Effector memory CD4-positive, alpha-beta T cell (primary cell): ENCODE measurements at places on chromosomes 1 and 21.

- no peaks in the 10 kb centered on the region for H3K36me3 ChIP-seq
- DNase-seq = no peak
- H3K4me3 ChIP-seq = no peak overlapping the region
- H3K4me1 ChIP-seq = no peaks in the 10 kb centered on the region
These were observed 53.0 kb upstream of the PRELP start for GRCh38 chr1:203422656-203423055.

DNA sequence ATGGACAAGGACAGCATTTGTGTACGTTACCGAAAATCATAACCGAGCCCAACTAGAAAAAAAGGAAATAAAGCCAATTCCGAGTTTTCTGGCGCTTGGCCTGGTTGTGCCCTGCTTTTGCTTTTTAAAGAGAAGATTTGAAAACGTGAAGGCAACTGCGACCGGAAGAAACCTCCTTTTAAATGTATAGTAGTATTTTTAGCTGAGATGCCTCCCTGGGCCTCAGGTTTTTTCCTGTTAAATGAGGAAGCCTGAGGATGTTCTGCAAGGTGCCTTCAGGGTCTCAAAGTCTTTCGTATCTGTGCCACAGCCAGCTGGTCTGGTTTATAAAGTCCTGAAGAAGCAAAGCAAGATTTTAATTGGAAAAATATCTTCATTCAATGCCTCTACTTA, 371 bp upstream of the ODF2L start:
- H3K27me3 ChIP-seq = no peaks in the 10 kb centered on the region
- H3K4me3 ChIP-seq = peak overlapping the region; percentile 80
- H3K36me3 ChIP-seq = no peaks in the 10 kb centered on the region
- DNase-seq = peak; percentile 14
- H3K4me1 ChIP-seq = peaks cover 27% of the 10 kb centered on the region

GRCh38 chr1:118304722-118305359, 119.8 kb upstream of the SPAG17 start:
- no peaks in the 10 kb centered on the region for H3K4me1 ChIP-seq
- no peak overlapping the region for H3K27ac ChIP-seq
- no peaks in the 10 kb centered on the region for H3K36me3 ChIP-seq
- no peak for DNase-seq

- H3K27ac ChIP-seq = no peak overlapping the region
- peaks cover 12% of the 10 kb centered on the region for H3K36me3 ChIP-seq
- H3K4me3 ChIP-seq = no peak overlapping the region
- no peaks in the 10 kb centered on the region for H3K27me3 ChIP-seq
- no peaks in the 10 kb centered on the region for H3K4me1 ChIP-seq
These were observed 50.4 kb upstream of the KIAA1614 start for GRCh38 chr1:180862305-180862704.

- no peak overlapping the region for H3K4me3 ChIP-seq
- no peaks in the 10 kb centered on the region for H3K36me3 ChIP-seq
- no peak overlapping the region for H3K27ac ChIP-seq
- H3K4me1 ChIP-seq = no peaks in the 10 kb centered on the region
- DNase-seq = no peak
- no peaks in the 10 kb centered on the region for H3K27me3 ChIP-seq
These were observed 6.5 kb upstream of the NMNAT2 start for GRCh38 chr1:183424691-183425090.

GRCh38 chr1:26887125-26887524, 3.0 kb downstream of the GPN2 start:
- no peak overlapping the region for H3K4me3 ChIP-seq

GRCh38 chr1:16217061-16217785, 4.8 kb upstream of the ARHGEF19 start:
- H3K4me3 ChIP-seq = peak overlapping the region; percentile 74
- no peaks in the 10 kb centered on the region for H3K27me3 ChIP-seq
- no peaks in the 10 kb centered on the region for H3K36me3 ChIP-seq

GRCh38 chr1:41661428-41662060, 177.1 kb upstream of the EDN2 start:
- H3K36me3 ChIP-seq = no peaks in the 10 kb centered on the region
- H3K4me1 ChIP-seq = peaks cover 18% of the 10 kb centered on the region
- no peak for DNase-seq
- peak overlapping the region; percentile 53 for H3K4me3 ChIP-seq
- peak overlapping the region; percentile 5 for H3K27ac ChIP-seq

GRCh38 chr1:28417441-28417922, 47.9 kb downstream of the PHACTR4 start:
- no peak overlapping the region for H3K4me3 ChIP-seq
- no peak overlapping the region for H3K27ac ChIP-seq
- H3K4me1 ChIP-seq = no peaks in the 10 kb centered on the region
- H3K36me3 ChIP-seq = no peaks in the 10 kb centered on the region
- no peaks in the 10 kb centered on the region for H3K27me3 ChIP-seq
- no peak for DNase-seq

- H3K4me3 ChIP-seq = no peak overlapping the region
- no peaks in the 10 kb centered on the region for H3K4me1 ChIP-seq
- no peak for DNase-seq
- peaks cover 27% of the 10 kb centered on the region for H3K36me3 ChIP-seq
These were observed 82.6 kb downstream of the IARS2 start for GRCh38 chr1:220176540-220176939.

- no peak overlapping the region for H3K27ac ChIP-seq
- no peak overlapping the region for H3K4me3 ChIP-seq
- no peaks in the 10 kb centered on the region for H3K4me1 ChIP-seq
- no peaks in the 10 kb centered on the region for H3K27me3 ChIP-seq
- DNase-seq = no peak
These were observed 68.2 kb downstream of the FNBP1L start for GRCh38 chr1:93516164-93516563.

DNA sequence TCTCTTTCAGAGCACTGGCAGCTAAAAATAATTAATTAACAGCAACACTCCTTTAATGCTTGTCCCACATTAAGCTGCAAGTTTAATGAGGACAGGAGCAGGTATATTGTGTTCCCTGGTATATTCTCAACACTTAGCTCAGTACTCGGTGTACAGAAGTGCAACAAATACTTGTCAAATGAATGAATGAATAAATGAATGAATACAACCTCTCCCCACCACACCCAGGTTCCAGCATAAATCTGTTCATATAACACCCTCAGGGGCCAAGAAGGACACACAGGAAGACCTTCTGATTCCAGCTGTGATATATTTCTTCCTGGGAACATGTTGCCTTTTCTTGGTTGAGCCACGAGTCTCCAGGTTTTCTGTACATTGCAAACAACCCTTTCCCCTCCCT, 38.1 kb upstream of the RD3 start:
- H3K36me3 ChIP-seq = no peaks in the 10 kb centered on the region
- no peaks in the 10 kb centered on the region for H3K27me3 ChIP-seq
- H3K4me1 ChIP-seq = no peaks in the 10 kb centered on the region
- H3K4me3 ChIP-seq = no peak overlapping the region
- no peak overlapping the region for H3K27ac ChIP-seq

DNA sequence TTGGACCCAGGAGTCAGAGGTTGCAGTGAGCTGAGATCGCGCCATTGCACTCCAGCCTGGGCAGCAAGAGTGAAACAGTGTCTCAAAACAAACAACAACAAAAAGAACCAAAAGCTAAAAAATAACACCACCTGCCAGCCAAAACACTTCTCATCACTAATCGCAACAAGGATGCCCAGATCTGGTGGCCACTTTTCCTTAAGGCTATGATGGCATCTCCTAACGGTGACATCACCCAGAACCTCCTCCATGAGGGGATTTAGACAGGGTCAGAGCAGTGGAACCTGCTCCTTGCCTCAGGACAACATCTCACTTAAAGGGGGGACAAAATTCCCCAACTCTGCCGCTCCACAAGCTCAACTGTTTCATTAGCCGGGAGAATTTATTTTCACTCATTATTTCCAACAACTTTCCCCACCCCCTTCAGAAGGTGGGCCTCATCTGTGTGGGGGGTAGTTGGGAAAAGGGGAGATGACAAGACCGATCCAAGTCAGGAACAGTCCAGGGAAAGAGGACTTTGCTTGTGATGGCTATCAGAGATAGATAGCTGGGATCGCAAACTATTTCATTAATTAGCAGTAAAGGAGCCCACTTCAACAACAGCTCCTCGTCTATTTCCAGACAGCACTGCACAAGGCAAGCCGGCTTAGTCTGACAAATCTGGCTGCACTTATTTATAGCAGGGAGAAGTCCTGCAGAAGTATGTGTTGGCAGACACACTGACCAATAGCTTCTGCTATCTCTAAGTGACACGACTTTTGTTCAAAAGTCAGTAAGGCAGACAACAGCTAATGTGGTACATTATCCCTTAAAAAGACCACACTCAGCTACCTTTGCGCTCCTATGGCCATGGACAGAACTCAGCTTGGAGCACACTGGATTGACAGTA, 2.6 kb downstream of the PABPC4 start:
- DNase-seq = no peak
- peak overlapping the region; percentile 16 for H3K27ac ChIP-seq
- H3K27me3 ChIP-seq = no peaks in the 10 kb centered on the region
- H3K36me3 ChIP-seq = peaks cover 39% of the 10 kb centered on the region
- peak overlapping the region; percentile 85 for H3K4me3 ChIP-seq

DNA sequence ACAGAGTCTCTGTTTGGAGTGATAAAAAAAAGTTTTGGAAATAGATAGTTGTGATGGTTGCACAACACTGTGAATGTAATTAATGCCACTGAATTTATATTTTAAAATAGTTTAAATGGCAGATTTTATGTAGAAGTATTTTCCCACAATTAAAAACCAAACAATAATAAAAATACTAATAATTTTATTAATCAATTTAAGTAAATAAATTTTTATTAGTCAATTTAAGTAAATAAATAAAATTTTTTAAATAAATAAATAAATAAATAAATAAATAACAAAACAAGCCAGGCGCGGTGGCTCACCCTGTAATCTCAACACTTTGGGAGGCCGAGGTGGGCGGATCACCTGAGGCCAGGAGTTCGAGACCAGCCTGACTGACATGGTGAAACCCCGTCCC, 4.9 kb upstream of the KDF1 start:
- no peak overlapping the region for H3K4me3 ChIP-seq
- H3K27ac ChIP-seq = no peak overlapping the region
- no peaks in the 10 kb centered on the region for H3K36me3 ChIP-seq
- no peaks in the 10 kb centered on the region for H3K27me3 ChIP-seq
- peaks cover 3% of the 10 kb centered on the region for H3K4me1 ChIP-seq
- no peak for DNase-seq

GRCh38 chr1:50986653-50987052, 16.6 kb downstream of the CDKN2C start:
- H3K27me3 ChIP-seq = no peaks in the 10 kb centered on the region
- H3K27ac ChIP-seq = no peak overlapping the region
- no peaks in the 10 kb centered on the region for H3K4me1 ChIP-seq
- no peaks in the 10 kb centered on the region for H3K36me3 ChIP-seq

- no peaks in the 10 kb centered on the region for H3K4me1 ChIP-seq
- no peak overlapping the region for H3K4me3 ChIP-seq
- no peak for DNase-seq
- no peaks in the 10 kb centered on the region for H3K27me3 ChIP-seq
These were observed 212.2 kb downstream of the LYPLAL1 start for GRCh38 chr1:219385787-219386427.

GRCh38 chr1:59271561-59272260, 25.2 kb upstream of the FGGY start:
- H3K27ac ChIP-seq = no peak overlapping the region
- no peak overlapping the region for H3K4me3 ChIP-seq
- no peak for DNase-seq
- no peaks in the 10 kb centered on the region for H3K4me1 ChIP-seq
- no peaks in the 10 kb centered on the region for H3K36me3 ChIP-seq
- H3K27me3 ChIP-seq = no peaks in the 10 kb centered on the region

DNA sequence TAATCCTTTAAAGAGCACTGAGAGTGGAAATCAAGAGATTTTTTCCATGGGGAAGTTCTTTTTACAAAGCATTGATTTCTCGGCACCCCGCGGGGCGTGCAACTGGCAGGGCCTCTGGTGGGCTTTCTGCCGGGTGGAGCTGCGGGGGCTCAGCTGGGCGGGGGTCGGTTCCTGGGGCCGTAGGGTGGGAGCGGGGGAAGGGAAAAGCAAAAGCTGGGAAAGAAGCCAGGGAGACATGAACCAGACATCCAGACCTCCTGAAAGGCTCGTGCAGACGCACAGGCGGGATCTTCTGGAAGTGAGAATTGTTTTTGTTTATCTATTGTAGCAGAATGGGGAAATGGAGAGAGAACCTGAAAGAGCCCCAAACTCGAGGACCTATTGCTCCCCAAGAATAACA, 235.2 kb downstream of the FAM72C start:
- H3K4me1 ChIP-seq = no peaks in the 10 kb centered on the region
- H3K4me3 ChIP-seq = no peak overlapping the region
- DNase-seq = no peak
- no peak overlapping the region for H3K27ac ChIP-seq

DNA sequence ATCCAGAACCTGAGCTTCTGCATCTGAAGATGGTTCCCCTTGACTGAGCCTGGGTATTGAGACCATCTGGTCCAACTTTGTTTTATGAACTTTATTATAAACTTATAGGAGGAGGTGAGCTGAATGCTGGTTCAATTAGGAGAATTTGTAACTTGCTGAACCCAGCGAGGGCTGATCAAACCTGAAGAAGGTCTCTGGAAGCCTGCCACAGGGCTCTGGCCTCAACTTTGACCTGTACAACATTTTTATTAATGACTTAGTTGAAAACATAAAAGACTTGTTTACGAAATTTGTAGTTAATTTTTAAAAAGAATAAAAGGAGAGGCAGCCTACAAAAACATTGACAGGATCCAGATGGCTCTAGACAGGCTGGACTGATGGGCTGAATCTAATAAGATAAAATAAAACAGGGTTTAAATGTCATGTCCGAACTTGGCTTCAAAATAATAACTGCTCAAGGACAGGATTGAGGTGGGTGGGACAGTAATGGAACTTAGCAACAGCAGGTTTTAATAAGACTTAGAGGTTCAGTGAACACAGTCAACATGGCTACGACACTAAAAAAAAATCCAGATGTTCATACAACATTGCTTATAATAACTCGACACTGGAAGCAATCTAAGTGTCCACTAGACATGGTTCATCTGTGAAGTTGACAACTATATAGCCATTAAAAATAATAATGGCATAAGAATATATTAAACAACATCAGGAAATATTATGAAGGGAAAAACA, 53.4 kb upstream of the GJB5 start:
- no peak for DNase-seq
- H3K4me1 ChIP-seq = no peaks in the 10 kb centered on the region
- H3K36me3 ChIP-seq = no peaks in the 10 kb centered on the region
- H3K27me3 ChIP-seq = no peaks in the 10 kb centered on the region
- no peak overlapping the region for H3K4me3 ChIP-seq

- H3K27me3 ChIP-seq = no peaks in the 10 kb centered on the region
- no peak overlapping the region for H3K4me3 ChIP-seq
- no peaks in the 10 kb centered on the region for H3K4me1 ChIP-seq
- no peak for DNase-seq
- no peak overlapping the region for H3K27ac ChIP-seq
These were observed 27.6 kb upstream of the RGL1 start for GRCh38 chr1:183777328-183777727.
